NCI-H1436 (cell line): ENCODE measurements at places on chromosomes 2 and 18.

GRCh38 chr2:234304950-234305349 is 191.9 kb downstream of the ARL4C start:
- no peak for DNase-seq

GRCh38 chr2:144099780-144100377 is 420.0 kb downstream of the ZEB2 start:
- DNase-seq, result peak; percentile 12

DNA sequence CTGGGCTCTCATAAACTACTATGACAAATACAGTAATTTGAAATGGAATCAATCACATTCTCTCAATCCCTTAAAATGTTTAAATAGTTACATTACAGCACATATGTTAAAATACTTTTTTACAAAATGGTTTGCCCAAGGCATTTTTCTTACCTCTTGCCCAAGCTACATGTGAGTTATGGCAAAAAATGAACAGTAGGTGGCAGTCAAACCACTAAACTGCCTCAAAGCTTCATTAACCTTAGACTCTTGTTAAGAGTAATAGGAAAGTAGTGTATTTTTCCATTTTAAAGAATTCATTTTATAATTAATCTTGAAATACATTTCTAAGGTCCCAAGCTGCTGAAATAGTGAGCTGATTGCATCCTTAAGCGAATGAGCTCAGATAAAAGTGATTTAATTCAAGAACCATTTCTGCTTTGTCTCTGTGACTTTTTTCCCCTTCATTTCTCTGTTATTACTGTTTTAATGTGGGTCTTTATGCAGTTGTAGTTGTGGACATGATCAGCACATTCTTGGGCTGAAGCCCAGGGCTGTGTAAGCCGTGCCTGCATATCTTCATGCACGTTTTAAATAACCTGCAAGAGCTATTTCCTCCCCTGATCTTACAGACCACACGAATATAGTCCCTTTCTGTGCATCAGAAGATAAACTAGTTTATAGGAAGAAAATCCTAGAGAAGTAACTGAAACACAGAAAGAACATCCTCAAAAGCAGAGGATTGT is 311.8 kb downstream of the LNPK start:
- DNase-seq, result peak; percentile 74

DNA sequence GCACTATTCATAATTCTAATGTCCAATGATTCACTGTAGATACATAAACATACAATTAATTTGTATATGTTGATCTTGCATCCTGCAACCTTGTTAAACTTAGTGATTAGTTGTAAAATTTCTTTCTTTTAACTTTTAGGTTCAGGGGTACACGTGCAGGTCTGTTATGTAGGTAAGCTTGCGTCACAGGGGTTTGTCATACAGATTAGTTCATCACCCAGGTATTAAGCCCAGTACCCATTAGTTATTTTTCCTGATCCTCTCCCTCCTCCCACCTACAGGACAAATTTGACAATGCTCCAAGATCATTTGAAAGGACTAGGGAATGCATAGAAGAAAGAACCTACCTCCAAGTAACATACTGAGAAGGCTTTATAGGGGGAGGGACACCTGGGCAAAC is 290.1 kb downstream of the SRBD1 start:
- no peak for DNase-seq

GRCh38 chr2:234764372-234764771 is 187.4 kb upstream of the SH3BP4 start:
- no peak for DNase-seq

DNA sequence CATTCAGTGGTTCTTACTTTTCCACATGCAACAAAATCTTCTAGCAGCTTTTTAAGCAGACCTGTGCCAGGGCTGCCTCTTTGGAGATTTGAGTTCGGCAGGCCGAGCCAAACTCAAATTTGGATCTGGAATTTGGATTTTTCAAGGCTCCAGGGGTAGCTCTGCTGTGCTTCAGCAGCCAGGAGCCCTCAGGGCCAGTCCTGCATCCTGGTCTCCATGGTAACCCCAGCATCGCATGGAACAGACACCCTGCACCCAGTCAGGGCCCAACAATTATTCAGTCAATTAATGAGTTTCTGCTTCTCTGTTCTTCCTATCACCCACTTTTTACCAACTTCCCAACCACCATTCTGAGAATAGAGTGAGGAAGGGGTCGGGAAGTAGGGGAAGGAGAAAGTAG is 30.0 kb downstream of the EN1 start:
- DNase-seq, result no peak

- DNase-seq, result no peak
Measured at GRCh38 chr18:456361-457139, 44.0 kb downstream of the COLEC12 start.

DNA sequence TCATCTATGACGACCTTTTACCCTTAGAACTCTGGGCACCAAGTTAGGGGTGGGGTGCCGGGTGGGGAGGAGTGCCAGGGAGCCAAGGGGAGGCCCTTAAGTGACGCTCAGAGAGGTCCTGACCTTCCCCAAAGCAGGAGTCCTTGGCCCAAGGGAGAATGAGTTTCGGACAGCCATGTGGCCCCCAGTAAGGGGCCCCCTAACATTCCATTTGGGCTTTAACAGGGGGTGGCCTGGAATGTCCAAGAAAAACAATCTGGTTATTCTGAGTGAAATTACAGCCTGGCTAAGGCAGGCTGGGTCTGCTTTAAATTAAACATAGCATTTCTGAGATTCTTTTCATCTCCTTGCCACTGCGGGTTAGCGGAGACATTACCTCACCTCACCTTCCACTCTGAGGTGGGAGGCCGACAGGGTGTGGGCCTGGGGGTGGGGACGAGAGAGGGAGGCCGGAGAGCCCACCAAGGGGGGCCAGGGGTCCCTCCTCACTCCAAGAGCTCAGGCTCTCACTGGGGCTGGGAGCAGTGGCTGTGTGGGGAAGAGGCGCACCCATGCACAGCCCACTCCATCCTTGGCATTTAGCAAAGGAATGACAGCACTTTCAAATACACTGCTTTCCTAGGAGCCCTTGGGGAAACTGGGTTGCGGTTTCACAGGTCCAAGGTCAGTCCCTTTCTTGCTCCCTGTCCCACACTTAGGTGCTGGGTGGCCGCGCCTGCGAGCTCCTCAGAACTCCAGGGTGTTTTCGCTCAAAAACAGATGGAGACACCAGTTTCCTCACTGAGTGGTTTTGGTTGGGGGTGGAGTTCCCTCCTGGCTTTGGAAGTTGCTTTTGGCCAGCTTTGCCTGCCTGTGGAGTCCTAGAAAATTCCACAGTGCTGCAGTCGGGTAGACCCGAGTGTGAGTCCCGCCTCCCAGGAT is 107.4 kb downstream of the POLR1A start:
- no peak for DNase-seq

GRCh38 chr18:35028536-35028935 is 12.7 kb upstream of the MAPRE2 start:
- DNase-seq, result no peak

- DNase-seq, result no peak
Measured at GRCh38 chr2:239222706-239223309, 178.0 kb downstream of the HDAC4 start.

DNA sequence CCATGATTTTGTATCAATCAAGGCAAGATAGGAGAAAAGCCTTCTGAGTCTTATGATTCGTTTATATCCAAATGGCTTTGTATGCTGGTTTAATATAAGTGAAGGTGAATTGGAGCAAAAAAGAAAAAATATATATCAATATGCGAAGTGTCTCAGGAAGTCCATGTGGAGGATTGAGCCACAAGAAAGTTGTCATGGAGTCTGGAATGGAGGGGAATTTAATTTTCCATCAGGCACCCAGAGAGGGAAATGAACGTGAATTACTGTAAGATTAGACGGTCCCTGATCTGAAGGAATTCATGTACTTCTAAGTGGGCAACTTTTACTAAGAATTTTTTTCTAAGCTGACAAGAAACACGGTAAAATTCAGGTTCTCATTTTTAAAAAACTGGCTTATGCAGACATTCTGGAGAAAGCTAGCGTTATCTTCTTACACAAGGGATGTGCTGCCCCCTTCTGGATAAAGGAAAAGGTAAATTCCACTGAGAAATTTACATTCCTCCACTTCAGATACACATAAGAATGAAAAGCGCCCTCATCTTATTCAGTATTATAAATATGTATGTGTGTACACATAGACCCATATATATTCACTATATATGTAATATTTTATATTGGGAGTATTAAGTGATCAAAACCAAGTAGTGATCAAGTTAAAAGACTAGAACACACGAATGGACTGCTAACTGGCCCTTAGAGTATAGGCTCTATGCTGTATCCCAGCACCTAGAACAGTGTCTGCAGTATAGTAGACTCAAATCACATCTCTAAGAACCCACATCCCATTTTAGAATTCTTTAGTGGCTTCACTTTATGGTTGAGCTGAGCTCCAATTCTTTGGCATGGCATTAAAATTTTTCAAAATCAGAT is 289.0 kb upstream of the TFPI start:
- peak; percentile 40 for DNase-seq

DNA sequence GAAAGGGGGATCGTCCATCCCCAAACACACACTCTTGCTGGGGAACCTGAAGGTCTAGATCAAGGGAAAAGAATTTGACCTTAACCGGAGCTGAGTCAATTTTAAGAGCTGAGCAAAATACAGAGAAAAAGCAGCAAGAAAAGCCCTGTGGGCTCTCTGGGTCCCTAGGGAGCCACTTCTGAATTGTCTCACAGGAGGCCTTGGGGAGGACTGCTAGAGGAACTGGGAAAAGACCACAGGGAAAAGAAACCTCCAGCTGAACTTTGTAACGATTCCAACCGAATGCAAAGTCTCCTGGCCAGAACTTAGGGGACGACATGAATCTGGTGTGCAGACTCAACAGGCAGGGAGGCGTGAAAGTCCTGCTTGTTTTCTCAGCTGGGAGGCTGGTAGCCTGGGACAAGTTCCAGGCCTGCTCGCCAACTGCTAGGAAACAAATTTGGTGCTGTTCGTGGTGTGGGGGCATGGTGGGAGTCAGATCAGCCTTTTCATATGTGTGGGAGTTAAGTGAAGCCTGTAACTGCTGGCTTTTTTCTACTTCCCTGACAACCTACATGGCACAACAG is 644.6 kb upstream of the CNTNAP5 start:
- no peak for DNase-seq

DNA sequence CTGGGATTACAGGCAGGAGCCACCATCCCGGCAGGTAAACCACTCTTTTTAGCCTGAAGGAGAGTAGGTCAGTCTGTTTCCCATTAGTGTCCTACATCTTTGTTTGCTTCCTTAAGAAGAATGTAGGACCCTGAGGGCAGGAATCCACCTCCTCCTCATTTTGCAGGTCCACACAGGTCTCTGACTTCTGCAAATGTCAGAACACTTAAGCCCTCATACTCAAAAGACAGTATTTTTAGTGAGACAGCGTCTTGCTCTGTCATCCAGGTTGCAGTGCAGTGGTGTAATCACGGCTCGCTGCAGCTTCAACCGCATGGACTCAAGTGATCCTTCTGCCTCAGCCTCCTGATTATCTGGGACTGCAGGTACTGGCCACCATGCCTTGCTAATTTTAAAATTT is 9.3 kb downstream of the PSTPIP2 start:
- no peak for DNase-seq

DNA sequence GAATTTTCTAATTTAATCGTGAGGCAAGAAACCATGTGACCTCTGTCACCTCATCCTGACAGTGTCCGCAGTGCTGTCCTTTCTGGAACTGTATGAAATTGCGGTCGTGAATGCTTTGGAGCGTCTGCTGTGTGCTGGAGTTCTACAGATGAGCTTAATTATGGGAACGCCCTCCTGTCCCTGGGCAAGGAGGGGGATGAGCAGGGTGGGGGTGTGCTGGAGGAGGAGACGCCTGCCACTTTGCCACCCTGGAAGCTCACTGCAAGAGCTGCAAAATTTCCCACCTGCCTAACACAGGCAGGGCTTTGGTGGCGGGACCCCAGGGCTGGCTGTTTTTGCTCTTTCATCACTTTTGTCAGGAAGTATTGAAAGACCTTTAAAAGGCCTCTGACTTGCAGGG is 6.5 kb downstream of the LPIN1 start:
- DNase-seq, result no peak

DNA sequence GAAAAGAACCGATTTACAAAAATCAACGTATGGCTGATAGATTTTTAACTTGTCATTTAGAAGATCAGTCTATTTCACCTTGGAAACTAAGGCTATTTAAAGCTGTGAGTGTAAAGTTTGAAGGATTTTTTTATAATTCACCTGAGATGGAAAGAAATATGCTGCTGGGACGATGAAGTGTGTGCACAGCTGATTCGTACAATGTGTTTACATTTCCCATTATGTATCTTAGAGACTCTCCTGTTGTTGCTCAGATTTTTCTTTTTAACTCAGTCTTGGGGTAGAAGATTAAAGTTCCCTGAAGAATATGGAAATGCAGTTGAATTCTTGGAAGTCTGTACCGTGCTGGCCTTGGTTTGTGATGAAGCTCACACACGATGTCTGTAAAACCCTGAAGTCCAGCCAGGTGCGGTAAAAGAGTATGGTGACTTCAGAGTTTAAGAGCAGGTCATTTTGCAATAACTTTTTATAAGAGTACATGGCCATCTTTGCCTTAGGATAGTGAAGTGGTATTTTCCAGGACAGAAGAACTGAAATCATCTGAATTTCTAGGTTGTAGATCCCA is 250.1 kb downstream of the PRKCE start:
- DNase-seq, result no peak

GRCh38 chr2:57740891-57741290 is 305.7 kb upstream of the VRK2 start:
- no peak for DNase-seq

DNA sequence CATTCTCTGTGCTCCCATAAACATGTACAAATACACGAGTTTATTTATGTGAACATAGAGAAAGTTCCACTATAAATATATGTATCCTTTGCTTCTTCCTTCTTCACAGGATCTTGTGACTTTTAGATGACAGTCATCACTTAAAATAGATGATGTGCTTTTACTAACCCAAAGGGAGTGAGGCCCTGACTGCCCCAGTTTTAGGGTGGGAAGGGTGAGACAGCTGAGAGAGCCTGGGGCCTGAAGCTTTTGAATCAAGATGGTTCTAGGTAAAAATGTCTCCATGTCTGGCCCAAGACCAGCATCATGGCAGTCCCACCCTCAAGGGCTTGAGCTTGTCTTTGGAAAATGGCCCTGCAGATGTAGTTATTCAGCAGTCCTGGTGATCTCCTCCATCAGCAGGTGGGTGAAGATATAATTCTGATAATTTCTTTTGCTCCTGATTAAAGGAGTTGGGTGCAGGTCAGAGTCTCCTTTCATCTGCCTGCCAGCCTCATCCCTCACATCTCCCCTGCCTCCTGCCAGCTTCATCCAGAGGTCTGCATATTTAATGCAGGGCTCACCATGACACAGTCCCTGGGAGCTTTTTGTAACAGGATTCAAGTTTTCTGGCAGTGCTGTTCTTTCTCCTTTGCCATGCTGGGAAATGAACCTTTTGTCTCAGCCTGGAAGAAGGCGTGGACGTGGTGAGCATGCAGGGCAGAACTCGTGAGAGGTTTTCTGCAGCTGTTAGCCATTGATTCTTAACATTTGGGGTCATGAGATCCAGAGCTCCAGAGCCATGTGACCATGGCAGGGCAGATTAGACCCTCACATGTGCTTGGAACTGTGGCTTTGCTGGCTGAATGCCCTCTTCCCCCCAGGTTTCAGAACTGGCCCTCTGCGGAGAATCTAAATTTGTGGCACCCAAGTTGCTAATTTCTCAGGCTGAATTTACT is 2.7 kb downstream of the HRH4 start:
- no peak for DNase-seq

- no peak for DNase-seq
Measured at GRCh38 chr2:105910497-105911238, 166.0 kb downstream of the NCK2 start.

- DNase-seq, result no peak
Measured at GRCh38 chr2:191411472-191411871, 166.3 kb downstream of the MYO1B start.

GRCh38 chr2:7986431-7986830 is 695.4 kb upstream of the ID2 start:
- no peak for DNase-seq

GRCh38 chr2:58039170-58039611 is 7.4 kb upstream of the VRK2 start:
- no peak for DNase-seq
